Suppressor macrophage (primary cell): ENCODE measurements at places on chromosomes 11 and 22.
A peak's percentile ranks its signal among the peaks of the same experiment; 100 is the strongest.

- no peak for DNase-seq
These were observed 85.1 kb downstream of the PHF21B start for GRCh38 chr22:44924710-44925109.

DNA sequence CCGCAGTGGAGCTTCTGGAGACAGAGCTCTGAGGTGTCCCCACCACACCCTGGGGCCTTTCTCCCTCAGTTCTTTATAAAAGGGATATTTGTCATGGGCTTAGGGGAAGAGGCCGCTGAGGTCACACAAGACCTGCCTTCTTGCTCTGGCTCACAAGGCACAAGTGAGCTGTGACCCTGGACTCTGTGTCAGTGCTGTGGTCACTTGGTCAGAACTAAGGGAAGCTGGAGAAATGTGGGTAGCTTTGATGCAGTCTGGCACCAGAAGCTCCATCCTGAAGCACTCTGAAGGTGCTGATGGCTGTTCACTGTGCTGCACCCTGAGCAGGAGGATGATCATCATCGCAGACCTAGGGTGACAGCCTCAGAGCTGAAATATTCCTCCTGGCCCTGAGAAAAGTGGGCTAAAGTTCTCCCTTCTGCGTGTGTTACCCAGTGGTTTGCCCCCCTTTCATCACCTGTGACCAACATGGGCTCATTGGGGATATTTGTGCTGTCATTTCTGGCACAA, 28.1 kb upstream of the VPREB1 start:
- no peak for DNase-seq

GRCh38 chr11:57777969-57778317, 16.3 kb downstream of the CTNND1 start:
- no peak for DNase-seq

GRCh38 chr22:37088108-37088605, 21.4 kb downstream of the TMPRSS6 start:
- DNase-seq: no peak

DNA sequence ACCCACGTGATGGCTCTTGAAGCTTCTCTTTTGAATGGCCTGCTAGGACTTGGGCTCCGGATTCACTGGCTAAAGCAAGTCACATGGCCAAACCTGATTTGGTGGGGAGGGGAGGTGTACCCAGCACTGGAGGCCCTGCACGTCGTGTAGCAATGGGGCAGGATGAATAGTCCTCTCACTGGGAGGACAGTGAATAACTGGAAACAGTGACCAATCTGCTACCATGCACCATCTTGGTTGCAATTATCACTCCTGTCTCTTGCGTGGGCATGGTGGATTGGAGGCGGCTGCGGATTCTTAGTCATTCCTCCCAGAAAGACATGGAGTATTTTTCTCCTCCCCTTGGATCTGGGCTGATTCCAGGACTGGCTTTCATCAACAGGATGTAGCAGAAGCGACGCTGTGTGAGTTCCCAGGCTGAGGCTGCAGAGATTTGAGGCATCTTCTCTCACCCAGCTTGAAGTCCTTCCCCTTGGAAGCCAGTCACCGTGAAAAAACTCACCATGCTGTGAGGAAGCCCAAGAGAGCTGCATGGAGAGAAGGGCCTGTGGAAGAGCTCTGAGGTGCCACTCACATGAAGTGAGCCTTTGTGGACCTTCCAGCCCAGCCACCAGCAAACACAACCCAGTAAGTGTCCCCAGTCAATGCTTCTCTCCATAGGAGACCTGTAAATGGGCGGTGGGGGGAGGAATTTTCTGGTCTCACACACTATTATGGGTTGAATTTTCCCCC, 70.4 kb downstream of the IGLL1 start:
- DNase-seq: no peak

DNA sequence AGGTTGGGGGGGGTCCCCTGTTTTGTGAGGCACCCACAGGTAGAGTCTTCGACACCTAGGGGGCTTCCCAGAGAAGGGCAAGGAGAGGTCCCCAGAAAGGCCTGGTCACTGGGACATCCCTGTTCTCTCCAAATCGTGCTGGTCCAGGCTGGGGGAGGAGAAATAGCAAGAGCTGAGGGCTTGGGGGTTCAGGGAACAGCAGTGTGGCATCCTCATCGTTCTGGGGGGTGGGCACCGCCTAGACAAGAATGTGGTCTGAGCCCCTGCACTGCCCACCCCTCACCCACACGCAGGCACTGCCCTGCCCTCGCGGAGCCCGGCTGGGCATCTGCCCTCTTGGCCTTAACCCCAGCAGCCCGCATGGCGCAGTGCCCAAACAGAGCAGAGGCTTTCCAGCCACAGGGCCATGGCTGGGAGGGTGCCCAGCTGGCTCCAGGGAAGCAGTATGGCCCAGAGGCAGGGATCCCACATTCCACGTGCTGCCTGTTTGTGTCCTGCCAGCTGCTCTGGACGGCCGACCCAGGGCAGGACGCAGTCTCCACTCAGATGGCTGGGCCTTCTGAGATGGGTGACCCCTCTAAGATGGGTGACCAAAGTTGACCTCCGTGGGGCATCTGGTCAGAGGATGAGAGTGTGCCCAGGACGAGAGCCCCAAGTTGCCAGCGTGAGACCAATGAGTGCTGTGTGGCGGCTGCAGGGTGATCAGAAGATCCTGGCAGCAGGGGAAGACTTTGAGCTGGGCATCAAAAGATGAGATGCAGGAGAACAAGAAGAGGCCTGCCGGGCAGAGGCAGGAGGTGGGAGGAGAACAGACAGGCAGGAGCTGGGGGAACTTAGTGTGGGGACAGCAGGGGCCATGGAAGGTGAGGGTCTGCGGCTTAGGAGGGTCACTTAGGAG, 14.4 kb downstream of the SCARF2 start:
- no peak for DNase-seq

- no peak for DNase-seq
These were observed 13.2 kb downstream of the FAM118B start for GRCh38 chr11:126224647-126225294.

DNA sequence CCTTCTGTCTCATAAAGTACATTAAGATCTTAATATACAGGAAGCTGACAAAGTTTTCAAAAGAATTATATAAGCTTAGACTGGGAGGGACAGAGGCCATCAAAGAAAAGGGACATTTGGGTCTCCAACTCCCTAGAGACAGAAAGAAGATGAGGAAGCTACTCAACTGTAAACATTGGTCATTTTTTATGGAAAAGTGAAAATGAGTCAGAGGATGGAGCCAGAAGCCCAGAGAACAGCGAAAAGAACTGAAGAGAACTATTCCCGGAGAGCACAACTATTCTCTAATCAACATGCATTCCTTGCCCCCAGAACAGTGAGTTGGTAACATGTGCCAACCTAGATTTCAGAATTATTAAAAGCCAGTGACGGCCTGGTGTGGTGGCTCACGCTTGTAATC, 779.3 kb downstream of the DLG2 start:
- no peak for DNase-seq

DNA sequence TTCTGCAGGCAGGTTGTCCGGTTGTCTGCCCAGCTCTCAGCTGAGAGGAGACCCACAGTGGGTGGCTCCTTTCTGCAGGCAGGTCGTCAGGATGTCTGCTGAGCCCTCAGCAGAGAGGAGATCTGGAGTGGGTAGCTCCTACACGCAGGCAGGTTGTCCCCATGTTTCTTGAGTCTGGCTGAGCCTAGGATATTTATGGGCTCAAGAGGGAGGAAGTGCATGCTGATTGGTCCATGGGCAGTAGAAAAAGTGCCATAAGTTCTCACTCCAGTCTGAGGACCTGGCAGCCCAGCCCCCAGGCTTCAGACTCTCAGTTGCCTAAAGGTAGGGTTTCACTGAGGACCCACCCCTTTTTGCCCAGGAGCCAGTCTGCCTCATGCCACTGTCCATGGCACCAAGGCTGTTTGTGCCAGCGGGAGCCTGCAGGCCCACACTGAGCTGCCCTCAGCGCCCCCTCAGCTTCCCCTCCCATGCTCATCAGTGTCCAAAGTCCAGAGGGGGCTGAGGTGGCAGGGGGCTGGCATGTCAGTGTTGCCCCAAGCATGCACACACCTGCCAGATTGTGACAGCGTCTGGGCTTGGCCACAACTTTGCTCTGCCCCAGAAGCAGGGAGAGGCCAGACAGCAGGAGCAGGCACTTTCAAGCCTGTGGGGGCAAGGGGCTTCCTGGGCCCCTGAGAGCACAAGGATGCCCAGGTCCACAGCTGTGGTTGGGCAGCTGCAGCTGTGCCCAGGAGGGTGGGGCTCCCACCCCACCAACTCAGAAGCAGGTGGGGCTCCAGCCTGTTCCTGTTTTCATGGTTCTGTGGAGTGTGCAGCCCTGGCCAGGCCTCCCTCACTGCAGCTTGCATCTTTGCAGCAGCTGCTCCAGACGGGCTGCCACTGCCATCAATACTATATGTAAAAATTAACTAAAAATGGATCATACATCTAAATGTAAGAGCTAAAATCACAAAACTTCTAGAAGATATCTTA, 3.8 kb upstream of the RNF141 start:
- DNase-seq: peak; percentile 14

- DNase-seq: no peak
These were observed 845.3 kb downstream of the BRD1 start for GRCh38 chr22:48982321-48982905.

DNA sequence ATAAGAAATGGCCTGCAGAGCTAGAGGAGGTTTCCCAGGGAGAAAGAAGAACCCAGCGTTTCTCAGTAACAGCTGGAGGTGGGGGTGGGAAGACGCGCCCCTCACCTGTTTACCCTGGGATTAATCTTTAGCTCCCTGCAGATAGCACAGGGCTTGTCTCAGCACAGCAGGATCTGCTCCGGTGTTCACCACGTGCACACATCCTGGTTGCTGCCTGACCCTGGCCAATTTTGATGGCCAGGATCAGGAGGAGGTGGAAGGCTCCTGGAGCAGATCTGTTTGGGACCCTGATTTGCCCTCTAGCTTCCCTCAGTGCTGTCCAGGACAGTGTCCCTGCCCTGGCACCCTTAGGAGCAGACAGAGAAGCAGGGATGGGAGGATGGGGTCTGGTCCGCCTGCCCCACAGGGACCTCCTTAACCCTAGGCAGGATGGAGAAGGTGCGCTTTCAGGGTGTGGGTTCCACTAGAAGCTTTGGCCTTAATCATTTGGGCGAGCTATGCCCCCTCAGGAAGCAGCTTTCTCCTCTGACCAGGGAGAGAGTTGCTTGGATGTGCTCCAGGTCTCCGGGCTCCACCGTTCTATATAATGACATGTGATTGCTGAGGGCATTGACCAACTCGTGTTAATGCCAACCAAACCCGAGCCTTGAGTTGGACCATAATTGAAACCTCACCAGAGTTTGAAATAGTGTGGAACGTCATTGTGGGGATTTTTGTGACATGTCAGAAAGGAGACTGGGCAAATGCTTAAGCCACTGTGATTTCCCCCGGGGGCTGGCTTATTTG, 19.3 kb downstream of the UPB1 start:
- no peak for DNase-seq

DNA sequence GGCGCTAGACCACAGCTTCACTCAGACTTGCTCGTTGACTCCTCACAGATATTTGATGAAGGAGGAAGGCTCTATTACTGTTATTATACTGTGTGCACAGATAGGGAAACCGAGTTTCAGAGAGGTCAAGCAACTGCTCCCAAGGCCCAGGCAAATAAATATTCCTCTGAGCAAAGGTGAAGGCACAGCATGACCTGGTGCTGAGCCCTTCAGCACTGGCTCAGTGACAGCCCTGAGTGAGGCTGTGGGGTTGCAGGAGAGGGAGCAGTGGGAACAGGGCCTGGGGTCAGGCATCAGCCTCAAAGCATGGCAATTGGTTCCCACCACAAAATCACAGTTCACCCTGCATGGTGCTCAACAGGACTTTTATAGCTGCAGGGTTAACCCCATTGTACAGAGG, 7.1 kb downstream of the POLR3H start:
- DNase-seq: no peak

DNA sequence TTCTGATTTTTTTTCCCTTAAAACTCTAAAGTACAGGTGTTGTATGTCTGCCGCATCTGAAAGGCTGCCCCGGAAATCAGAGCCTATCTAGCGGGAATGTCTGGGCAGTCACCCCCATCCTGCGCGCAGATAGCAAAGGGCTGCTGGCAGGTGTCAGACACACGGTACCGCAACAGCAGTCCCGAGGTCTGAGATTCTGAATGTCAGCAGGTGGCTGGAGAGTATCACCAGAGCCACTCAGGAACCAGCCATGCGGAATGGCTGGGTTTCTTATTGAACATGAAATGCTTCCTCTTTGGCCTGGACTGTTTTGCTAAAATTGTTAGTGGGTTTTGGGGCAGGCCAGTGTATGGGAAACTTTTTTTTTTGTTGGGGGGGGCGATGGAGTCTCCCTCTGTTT, 53.3 kb downstream of the CERK start:
- DNase-seq: peak; percentile 28

DNA sequence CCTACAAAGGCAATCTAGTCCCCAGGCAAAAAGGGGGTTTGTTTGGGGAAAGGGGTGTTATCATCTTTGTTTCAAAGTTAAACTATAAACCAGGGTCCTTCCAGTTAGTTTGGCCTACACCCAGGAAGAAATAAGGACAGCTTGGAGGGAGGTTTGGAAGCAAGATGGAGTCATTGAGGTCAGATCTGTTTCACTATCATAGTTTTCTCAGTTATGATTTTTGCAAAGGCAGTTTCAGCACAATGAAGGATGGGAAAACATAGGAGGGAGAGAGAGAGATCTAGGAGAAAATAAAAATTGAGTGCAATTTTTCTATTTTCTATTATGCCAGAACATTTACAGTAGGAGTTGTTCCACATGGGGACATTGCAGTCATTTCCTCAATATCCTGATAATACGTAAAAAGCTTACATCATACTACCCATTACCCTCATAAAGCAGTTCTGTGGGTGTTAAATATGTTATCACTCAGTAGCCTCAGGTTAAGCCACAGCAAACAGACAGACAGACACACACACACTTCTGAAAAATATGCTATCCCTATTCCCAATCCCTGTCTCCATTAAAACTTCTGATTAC, 401.3 kb upstream of the FAT3 start:
- no peak for DNase-seq

- DNase-seq: peak; percentile 13
These were observed 935 bp downstream of the TRIM68 start for GRCh38 chr11:4607096-4607495.

DNA sequence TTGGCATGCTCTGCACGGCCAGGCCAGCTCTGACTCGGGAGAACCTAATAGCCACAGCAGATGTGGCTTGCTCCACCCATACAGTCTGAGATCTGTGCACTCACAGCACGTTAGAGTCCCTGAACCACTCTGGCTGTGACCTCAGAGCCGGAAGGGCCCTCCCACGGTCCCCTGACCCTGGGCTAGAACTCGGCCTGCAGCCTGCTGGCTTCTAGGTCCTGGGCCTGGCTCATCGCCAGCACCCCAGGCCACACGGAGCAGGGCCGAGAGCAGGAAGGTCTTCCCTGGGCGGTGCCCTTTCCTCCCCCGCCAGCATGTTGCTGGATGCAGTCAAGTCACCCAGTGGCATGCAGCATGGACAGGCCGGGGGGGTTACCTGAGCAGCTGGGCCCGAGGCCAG, 35.3 kb upstream of the TTLL12 start:
- no peak for DNase-seq
